ENCODE measurements at places on chromosomes 7 and 10. TPM values are rescaled to one million over a fixed set of nuclear protein-coding genes. Genes with fewer than 3 reads are reported as not detected.

DNA sequence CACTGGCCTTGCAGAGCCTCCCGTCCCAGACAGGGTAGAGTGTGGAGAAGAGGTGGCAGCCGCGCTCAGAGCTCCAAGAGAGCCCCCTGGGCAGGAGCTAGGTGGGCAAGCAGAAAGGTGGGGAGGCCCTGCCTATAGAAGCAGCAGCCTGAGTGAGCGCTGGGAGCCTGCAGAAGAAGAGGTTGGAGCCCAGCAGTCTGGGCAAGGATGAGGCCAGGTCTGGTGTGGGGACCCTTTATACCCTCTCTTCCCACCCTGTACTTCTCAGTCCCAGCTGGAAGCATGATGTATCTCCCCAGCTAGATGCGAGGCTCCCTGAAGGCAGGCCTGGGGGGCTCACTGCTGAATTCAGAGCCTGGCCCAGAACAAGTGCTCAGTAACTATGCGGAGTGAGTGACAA, 44.5 kb upstream of the ZMIZ1 start:
- DNase-seq = no peak

GRCh38 chr10:48343921-48344598, 37.6 kb downstream of the MAPK8 start:
- DNase-seq = no peak

GRCh38 chr7:122532406-122533269, 166.3 kb downstream of the RNF133 start:
- DNase-seq = no peak

- DNase-seq = no peak
These were observed 38.1 kb downstream of the PRPS1L1 start for GRCh38 chr7:17989546-17989945.

DNA sequence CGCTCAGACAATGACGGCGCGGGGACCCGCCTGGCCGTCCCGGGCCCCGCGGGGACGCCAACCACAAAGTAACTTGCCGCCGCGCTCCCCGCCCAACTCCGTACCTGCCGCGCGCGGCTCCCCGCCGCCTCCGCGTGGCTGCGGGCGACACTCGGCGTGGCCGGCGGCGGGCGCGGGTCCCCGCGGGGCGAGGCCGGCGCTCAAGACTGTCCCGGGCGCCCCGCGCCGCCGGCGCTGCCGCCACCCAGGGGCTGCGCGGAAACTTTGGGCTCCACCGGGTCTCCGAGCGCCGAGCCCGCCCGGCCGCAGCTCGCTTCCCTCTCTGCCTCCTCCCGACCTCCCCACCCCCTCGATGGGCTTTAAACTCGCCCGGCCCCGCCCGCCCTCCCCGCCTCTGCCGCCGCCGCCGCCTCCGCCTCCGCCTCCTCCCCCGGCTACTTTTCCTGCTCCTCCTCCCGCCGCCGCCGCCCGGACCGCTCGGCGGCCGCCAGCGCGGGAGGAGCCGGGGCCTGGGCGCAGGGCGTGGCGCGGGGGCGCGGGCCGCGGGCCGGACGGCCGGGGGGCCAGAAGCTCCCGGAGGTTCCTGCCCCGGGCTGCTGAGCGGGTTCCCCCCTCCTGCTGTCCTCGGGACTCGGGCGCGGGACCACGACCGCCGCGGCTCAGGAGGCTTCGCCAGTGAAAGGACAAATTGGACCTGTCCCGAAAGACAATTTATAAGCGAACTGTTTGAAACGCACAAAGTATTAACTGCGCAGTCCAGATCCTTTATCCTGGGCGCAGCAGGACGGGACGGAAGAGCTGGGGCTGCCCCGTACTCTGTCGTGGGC, 10.6 kb upstream of the GRB10 start:
- peak; percentile 9 for DNase-seq

DNA sequence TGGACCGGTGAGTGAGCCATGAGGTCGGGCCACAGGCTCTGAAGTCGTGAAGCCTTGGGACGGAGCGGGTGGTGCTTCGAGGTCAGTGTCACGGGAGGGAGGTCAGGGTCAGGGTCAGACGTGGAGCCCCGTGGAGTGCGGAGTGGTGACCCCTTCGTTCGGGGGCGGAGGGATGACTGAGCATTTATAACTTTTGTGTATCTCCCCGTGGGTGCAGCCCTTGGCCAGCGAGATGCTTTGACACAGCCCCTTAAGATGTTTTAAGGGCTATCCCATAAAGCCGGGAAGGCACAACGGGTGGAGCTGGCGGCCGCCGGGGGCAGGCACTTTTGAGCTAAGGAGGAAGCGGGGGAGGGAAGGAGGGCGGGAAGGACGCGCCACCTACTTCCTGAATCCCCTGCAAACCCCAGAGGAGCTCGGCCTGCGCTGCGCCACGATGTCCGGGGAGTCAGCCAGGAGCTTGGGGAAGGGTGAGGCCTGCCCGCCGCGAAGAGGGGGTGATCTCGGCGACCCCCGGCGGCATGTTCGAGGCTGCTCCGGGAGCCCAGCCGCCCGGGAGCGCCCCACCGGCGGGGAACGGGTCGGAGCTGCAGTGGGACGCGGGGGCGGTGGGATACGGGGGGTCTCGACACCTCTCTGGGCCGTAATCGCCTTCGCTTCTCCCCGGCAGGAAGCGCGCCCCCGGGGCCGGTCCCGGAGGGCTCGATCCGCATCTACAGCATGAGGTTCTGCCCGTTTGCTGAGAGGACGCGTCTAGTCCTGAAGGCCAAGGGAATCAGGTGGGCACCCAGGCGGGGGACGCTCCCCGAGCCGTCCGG, at the start of gene GSTO1:
Gene GSTO1, plus strand, starts transcription at position 400 of the 818 bp plus-strand sequence. Its CDS starts 37 bp downstream, at position 437.
- DNase-seq = peak; percentile 39

GRCh38 chr10:49049660-49050059, 65.7 kb downstream of the VSTM4 start:
- no peak for DNase-seq

DNA sequence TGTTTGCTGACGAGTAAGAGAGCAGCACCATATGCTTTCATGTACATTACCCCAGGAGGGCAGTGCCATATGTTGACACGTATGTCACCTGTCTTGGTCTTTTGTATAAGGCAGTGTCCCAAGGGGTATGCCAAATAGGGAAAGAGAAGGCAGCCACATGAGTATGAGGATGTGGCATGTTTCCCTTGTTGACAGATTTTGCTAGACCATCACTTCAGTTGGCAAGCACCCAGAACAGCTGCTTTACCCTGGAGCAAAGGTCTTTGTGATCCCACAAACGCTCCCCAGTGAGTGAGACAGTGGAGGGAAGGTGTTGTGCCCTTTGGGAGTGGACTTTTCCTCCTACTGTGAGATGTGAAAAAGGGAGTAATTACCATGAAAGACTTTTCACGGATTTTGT, 350.1 kb downstream of the ETV1 start:
- no peak for DNase-seq

DNA sequence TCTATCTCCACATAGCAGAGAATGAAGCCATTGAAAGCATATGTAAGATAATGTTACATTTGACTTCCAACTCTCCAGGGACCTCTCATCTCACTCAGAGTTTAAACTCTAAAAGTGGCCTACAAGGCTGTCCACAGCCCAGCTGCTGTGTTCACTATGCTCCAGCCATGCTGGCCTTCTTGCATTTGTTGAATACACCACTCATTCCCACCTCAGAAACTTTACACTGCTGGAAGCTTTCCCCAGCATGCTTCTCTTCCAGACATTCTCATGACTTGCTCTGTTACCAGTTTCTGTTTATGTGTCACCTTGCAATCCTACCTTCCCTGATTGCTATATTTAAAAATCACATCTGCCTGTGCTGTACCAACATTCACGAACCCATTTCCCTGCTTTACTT, 167.2 kb downstream of the WNT2 start:
- DNase-seq = no peak

DNA sequence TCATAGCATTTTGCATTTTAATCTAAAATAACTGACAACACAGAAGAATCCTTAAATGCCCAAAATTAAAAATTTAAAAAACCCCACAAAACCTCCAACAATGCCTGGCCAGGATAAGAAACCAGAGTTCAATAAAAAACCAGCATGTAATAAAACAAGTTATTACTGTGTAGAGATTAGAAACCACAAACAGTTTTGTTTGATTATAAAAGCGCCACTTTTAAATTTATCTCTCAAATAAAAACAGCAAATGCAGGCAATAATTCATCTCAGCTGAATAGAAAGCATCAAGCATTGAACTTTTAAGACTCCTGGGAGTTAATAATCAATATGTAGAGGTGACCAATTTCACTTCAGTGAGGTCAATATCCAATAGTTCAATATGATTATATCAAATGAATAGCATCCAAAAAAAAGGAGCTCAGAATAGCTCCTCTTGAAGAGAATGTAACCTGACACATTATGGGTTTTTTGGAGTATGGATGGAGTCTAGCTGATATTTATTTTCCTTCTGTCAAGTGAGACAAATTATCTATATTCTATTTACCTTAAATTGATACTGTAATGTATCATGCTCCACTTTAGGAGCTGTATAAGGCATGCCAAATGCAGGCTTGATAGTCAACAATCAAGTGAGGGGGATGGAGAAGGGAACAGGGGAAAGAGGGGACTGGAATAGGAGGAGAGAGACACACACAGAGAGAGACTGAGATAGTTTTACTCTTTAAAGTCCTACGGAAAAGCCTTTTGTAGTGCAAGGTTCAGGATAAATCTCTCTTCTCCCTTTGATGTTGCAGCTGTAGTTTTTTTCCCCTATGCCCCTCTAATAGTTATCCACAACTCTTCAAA, 130.9 kb downstream of the RSU1 start:
- DNase-seq = no peak

DNA sequence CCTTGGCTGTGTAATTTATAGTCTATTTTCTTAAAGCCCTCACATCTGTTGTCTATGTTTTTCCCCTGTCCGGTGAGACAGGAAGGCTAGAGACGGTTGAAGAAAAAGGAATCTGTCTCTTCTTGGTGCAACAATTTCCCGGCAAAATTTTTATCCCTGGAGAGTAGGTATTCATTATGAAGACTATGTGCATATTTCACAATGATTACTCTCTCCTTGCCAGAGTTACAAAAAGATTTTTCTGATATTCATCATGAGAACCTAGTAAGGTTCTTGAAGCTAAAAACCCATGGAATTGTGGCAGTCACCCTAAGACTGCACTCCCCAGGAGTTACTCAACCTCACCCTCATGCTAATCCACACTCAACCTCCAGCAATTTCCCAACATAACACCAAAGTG, 55.0 kb upstream of the GHITM start:
- no peak for DNase-seq

DNA sequence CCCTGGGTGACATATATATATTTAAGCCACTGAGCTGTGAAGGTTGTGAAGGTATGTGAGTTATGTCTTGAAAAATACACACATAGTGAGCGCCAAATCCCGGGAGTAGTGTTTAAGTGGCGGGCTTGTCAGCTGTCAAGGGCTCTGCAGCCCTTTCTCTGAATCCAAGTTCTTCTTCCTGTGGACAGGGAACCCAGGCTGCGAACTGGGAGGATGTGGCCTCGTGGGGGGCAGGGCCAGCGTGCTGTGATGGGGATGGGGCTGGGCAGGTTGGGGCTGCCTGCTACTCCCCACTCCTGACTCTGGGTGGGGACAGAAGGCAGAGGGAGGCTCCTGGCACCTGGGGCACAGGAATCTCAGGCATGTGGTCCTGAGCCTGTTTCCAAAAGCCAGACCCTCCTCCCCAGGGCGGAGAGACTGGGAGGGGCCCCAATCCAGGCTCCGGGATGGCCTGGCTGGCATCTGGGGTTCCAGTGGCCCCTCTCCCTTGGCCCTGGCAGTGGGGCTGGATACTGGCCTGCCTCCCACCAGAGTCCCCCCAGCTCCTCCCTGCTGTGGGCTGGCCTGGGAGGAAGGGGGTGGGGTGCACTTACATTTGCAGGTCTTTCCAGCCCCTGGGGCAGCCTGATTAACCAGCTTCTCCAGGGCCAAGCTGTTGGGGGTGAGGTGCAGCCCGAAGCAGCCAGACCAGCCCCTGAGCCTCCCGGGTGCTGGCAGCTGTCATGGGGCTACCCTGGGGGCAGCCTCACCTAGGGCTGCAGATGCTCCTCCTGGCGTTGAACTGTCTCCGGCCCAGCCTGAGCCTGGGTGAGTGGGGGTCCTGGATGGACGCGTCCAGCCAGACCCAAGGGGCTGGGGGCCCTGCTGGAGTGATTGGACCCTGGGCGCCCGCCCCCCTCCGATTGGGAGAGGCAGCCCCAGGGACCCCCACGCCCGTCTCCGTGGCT, at the start of gene UPK3B:
Gene UPK3B, plus strand, starts transcription at position 622 of the 947 bp plus-strand sequence. Its CDS starts 101 bp downstream, at position 723.
- no peak for DNase-seq

DNA sequence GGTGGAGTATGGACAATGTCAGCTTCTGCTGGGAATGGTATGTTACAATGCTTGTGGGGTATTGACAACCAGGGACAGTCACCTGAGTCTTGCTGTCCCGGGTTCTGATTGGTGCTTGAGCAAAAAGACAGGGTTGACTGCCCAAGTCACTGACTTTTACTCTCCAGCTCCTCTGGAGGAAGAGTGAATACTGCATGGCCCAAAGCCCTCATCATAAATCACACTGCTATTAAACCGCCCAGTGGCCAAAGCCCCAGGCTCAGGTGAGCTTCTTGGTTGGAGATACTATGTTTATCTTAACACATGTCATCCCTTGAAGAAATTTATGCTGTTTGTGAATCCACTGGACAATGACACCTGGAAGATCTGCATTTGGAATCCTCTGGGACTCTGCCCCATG, 90.0 kb upstream of the IGFBP3 start:
- no peak for DNase-seq

GRCh38 chr10:23543691-23544380, 105.0 kb downstream of the OTUD1 start:
- no peak for DNase-seq

DNA sequence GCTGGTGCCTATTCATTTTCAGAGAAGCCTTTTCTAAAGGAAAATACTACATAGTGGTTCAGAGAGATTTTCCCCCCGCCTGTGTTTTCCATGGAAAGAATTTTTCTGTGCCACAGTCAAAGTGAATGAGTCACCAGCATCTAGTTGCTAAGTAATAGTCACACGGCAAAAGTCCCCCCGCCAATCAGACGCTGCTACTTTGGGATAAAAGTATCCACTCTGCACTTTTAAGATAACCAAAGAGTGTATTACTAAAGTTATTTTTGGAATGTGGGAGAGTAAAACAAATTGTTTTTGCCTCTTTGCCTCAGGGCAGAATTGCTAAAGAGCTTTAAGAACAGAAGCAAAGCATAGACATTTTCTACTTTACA, 23.5 kb downstream of the ABLIM1 start:
- no peak for DNase-seq

- DNase-seq = no peak
These were observed at the start of gene ENTPD1 for GRCh38 chr10:95756041-95756761. Gene ENTPD1 (plus strand): TSS chr10:95756163. CDS start chr10:95756240, 77 bp downstream.

- DNase-seq = no peak
These were observed 11.7 kb downstream of the HSPA12A start for GRCh38 chr10:116730464-116731260.

GRCh38 chr10:123999261-123999660, 94.1 kb downstream of the CHST15 start:
- DNase-seq = no peak

Gene CREB5
- not detected for total RNA-seq

Gene PLPP4
- not detected for total RNA-seq

Gene HABP2
- not detected for total RNA-seq

Gene ITGB1
- total RNA-seq = 61.4 TPM

Gene FANK1
- total RNA-seq = not detected

Gene NPFFR1
- not detected for total RNA-seq

Gene PLXNA4
- total RNA-seq = 0.15 TPM

Gene GTF2IRD1
- 0.96 TPM for total RNA-seq
